ENCODE measurements at places on chromosomes 2 and 18.

DNA sequence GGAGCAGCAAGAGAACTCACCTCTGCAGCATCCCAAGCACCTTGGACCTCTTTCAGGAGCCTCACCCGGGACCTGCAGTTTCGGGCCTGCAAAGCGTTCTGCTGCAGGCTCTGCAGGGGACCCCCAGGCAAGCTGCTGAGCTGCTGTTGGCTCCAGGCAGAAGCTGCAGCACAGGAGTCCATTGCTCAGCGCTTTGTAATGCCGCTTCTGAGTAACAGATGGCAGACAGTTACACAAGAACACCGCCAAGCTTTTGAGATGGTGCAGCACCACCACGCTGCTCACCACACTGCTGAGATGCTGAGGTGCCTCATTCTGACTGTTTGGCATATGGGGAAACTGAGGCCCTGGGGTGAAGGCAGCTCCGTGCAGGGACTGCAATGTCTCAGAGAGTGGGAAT is 1.9 kb upstream of the GALNT14 start:
- no peak for DNase-seq

- no peak for DNase-seq
Observed at GRCh38 chr2:16049406-16049805, 109.1 kb downstream of the MYCN start.

- peak; percentile 51 for DNase-seq
Observed at GRCh38 chr2:233413559-233414272, 59.4 kb downstream of the DGKD start.

DNA sequence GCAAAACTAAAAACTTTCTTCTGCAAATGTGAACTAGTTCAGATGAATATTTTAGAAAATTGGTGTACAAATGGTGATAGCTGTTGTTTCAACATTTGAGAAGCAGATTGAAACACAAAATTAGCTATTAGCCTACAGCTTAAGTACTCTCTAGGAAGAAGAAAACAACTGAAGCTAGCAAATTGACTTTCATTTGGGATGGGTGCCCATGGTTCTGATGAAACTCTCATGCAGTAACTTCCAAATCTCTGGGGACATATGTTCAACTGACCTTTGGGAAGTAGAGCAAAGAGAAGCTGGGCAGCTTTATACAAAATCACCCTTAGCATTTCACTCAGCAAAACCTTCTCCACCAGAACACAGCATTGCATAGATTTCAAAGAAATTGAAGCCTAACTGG is 119.0 kb downstream of the GALNT13 start:
- no peak for DNase-seq
